ENCODE measurements at places on chromosomes 6 and 20.

- DNase-seq, result no peak
Measured at GRCh38 chr20:34560141-34560523, 1.6 kb downstream of the MAP1LC3A start.

DNA sequence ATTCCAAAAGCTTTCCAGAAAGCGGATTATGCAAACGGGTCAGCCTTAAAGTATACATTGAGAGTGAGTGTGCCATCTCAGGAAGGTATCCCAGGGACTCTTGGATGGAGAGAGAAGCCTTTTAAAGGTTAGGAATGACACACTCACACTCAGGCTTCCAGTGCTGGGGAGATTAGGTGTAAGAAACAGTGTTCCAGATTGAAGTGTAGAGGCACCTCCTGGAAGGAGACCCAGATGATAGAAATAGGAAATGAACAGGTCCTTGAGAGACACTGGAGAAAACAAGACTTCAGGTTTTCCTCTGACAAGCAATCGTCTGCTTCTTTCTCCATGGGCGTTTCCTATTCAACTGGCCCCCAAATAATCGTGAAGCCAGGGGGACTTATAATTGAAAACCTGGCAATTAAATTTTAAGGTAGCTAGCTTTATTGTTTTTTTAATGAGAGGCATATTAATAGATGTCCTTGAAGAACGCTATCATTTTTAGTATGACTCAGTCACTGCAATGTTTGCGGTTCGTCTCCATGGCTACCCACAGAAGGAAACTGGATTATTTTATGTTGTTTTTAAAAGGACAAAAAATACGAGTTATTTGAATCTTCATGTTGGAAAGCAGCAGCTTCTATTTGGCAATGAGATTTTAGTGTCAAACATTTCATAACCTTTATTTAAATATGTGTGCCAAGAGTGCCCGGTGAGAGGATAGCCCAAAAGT is 85.3 kb downstream of the TRMT6 start:
- DNase-seq, result no peak

GRCh38 chr20:58839991-58840747 is 10.5 kb downstream of the GNAS-AS1 start:
- DNase-seq, result no peak

GRCh38 chr6:19736066-19736465 is 101.1 kb upstream of the ID4 start:
- DNase-seq, result no peak

- DNase-seq, result no peak
Measured at GRCh38 chr20:49615401-49616153, 47.6 kb upstream of the PTGIS start.

- no peak for DNase-seq
Measured at GRCh38 chr20:53316206-53316937, 277.3 kb downstream of the ZNF217 start.

DNA sequence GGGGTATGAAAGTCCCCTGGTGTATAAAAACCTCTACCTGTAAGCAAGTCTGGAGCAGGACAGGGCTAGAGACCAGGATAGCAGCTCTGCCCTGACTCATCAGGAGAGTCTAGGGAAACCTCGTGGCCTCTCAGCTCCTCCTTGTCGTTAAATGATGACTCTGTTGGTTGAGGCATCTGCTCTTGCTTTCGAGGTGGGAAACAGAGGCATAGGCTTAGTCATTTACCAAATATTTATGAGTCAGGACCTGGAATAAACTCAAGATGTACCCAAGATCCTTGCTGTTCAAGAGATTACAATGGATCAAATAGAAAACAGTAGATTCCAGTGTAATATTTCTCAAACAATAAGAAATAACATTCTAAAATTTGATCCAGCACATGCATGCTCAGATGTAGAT is 5.5 kb downstream of the MANBAL start:
- no peak for DNase-seq

DNA sequence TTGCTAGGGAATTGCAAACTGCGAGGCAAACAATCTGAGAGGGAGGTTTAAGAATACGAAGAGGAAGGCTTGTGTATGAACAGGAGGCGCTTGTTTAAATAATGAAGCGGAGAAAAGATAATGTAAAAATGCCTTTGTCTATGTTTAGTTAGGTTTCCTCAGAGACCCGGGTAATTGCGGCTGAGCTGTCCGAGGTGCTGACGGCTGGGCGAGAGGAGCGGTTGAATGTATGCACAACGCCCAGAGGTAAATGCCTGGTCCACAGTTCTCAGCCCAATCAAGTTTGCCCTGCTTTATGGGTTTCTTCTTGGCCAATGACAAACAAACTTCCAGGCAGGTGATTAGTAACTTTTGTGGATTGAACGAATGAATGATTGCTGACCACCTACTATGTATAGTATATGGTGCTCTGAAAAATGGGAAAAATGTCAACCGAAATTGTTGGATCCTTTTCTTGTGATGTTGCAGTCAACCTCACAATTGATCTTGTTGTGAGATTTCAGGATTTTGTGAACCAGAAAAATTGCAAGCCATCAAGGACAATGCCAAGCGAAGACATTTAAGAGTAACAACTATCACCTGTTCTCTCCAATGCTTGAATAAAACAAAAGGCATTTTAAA is 38.3 kb upstream of the SLC32A1 start:
- DNase-seq, result peak; percentile 14

DNA sequence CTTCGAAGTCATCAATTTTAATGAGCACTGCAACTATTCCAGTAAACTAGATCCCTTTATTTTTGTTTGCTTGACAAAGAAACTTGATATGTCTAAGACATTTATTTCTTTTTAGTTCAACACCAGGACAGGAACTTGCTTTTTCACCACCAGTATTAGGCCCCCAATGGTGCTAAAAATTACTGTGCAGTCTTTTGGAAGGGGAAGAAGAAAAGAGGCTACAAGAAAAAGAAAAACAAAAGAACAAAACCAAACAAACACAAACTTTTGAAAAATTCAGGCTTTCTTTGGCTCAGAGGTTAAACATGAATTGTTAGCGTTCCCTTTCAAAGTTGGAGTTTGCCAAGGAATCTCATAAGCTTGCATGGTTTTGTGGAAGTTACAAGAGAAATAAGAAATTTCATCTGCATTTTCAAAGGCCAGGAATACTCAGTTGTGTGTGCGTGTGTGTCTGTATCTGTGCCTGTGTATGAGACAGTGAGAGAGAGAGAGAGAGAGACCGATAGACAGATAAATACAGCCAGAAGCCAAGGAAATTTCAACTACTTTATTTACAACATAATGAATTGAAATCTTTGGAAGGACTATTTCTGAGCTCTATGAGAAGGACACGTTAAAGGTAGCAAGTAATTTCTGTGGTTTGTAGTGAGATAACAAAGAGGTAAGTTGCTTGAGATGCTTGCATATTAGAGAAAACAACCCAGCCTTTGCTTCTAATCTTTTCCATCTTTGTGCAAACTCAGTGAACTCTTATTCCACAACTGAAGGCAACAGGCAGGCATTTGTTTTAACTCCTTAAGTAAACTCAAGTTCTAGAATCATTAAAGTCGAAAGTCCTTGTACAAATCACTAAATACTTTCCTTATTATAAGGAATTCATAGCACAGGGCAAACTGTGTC is 171.0 kb upstream of the CITED2 start:
- no peak for DNase-seq

DNA sequence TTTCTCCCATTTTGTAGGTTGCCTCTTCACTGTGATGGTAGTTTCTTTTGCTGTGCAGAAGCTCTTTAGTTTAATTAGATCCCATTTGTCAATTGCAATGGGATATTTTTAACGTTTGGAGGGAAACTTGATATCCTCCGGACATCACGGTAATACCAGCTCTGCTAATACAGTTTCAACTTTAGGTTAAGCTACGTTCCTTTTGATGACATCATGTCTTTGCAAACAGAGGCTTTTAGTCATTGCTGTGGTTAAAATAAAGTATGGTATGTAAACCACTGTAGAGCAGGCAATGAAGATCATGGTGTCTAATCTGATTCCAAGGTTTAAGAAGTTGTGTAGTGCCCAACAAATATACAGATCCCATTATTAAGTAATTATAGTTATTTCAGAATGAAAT is 168.0 kb upstream of the CHD6 start:
- DNase-seq, result no peak

DNA sequence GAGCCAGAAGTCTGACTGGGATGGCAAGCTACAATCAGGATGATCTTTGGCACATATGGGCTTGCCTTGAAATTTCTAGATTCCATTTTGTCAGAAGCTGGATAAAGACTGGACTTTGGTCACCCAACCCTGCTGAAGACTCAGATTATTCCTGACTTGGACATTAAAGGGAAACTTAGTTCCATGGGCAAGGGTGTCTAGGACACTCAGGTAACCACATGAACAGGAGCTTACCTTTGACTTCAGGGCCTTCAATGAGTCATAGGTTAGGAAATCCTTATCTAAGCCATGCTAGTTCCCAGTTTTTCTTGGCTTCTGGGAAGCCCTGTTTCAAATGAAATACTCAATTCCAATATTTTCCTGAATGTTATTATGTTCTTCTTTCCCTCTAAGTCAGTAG is 28.5 kb upstream of the IFNGR1 start:
- no peak for DNase-seq

DNA sequence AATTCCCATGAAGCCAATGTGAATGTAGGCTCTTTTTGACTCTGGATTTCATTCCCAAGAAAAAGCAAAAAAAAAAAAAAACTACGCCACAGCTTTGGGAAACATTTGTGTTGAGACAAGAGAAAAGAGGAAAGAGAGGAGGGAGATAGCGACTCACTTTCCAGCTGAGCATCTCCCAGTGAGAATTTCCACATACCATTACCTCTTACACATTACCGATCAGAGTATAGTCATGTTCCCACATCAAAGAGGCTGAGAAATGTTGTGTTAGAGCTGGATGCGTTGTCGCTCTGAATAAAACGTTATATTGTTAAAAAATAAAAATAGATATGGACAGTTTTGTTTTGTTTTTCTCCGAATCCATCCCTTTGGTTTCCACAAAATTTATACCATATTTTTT is 1019.3 kb upstream of the ADGRB3 start:
- no peak for DNase-seq

DNA sequence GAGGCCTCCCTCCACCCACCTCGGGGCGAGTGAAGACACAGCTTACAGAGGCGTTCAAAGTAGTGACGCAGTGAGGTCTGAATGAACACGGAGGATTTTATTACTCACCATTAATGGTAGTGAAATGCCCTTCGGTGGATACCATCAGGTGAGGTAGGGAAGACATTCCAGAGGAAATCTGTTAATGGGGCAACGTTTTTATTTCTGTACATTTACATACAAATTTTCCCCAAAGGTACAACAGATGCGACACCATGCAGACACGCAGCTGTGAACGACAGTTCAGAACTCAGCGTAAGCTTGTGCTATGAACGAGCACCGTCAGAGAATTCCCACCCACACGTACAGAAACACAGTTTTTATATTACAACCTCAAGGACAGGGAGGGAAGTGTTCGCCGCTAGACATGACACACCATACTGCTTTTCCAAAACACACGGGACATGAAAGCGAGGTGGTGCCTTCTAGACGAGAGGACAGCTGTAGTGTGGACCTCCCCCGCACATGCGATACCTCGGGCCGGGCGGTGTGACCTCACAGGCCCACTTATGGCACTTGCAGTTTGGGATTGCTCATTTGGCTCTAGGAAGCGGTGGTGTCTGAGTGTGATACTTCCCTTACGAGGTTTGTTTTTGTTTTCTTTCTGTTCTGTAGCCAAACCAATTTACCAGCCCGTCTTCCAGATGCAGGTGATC is 10.7 kb downstream of the PSMG4 start:
- no peak for DNase-seq

- no peak for DNase-seq
Measured at GRCh38 chr6:306641-307061, 14.4 kb downstream of the DUSP22 start.

GRCh38 chr6:43838276-43839036 is 68.4 kb downstream of the VEGFA start:
- DNase-seq, result no peak

GRCh38 chr6:138377844-138378243 is at the start of gene SMIM28:
Gene SMIM28, plus strand, starts transcription at chr6:138377905. Its CDS starts 168 bp downstream, at chr6:138378073.
- DNase-seq, result no peak

- no peak for DNase-seq
Measured at GRCh38 chr6:105898286-105898685, 187.8 kb upstream of the PRDM1 start.

DNA sequence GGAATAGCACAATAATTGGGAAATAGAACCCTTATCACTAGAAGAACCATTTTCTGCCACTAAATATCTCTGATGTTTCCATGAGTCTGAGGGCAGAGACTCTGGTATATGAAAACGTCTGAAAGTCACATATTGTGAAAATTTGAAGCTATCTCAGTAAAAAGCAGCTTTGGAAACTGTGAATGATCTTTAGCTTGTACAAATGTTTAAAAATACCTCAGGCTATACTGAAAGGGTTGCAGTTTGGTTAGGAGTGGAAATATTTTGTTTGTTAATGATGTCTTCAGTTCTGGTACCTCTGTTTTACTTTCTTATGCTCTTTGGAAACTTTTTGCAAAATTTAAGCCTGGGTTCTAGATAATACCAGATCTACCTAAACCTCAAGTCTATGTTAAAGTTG is 135.0 kb downstream of the SLC16A10 start:
- DNase-seq, result no peak

DNA sequence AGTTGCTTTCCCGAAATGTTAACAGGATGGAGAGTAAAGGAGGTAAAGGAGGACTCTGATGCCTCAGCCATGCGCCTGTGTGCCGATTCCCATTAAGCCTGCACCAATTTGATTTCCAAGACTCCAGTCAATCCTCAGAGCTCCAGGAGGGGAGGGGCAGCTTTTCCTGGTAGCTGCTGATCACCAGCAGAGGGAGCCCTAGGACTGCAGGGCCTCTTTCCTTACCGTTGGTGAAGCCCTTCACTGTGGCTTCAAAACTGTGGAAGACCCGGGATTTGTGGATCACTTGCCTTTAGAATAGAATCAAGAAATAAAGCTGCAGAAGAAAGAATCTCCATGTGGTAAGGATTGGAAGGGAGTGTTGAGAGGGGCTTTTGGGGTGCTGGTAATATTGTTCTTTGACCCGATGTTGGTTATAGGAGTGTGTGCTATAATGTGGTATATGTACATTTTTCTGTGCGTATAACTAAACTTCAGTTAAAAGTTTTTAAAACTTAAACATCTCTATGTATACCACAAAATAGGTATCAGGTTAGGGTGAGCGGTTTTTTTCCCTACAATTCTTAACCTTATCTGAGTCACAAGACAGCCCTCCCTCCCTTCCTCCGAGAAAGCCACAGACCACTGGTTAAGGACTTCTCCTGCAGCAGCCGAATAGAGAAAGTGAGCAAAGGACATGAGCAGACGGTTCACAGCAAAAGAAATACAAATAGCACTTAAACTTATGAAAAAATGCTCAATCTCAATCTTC is 6.9 kb upstream of the OSER1 start:
- DNase-seq, result peak; percentile 76

- DNase-seq, result peak; percentile 16
Measured at GRCh38 chr20:2524709-2525506, 11.5 kb upstream of the TMC2 start.

DNA sequence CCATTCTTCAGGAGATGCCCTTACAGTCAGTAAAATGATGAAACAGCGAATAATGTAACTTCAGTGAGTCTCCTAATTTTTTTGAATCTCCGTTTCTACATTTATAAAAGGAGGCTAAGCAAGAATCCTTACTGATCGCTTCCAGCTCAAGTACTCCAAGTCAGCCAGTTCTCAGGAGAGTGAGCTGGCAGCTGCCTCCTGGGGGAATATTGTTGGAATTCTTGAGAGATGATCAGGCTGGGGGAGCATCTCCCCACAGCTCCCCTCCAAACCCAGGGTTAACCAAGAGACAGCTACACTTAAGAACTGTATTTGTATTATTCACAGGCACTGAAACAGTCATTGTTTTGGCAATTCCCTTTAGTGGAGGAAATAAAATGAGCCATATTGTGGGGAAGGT is 89.1 kb upstream of the PCSK2 start:
- DNase-seq, result no peak

Data from CD4-positive, alpha-beta T cell treated with Interleukin-6 at 100 ng/mL for 8 hours (primary cell).